ENCODE measurements at places on chromosomes 4 and X.

DNA sequence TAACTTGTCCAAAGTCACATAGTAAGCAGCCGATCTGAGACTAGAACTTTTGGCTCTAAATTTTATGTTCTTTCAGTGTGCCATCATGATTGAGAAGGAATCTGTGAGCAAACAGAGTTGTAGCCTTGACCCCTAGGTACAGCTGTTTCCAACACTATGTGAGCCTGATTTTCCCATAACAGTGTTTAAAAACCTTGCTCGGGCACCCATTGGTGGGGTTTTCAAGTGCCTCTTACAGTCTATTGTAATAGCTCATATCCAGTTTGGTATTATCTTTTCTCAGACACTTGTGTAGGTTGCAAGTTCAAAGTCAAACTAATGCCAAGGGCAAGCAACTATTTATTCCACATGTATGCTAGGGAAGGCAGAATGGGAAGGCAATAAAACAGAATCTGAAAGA is 467.9 kb downstream of the INPP4B start:
- DNase-seq: no peak

GRCh38 chr4:189036906-189037305 is 897.7 kb downstream of the TRIML1 start:
- no peak for DNase-seq

GRCh38 chr4:158053086-158053485 is 119.7 kb downstream of the GASK1B start:
- no peak for DNase-seq

DNA sequence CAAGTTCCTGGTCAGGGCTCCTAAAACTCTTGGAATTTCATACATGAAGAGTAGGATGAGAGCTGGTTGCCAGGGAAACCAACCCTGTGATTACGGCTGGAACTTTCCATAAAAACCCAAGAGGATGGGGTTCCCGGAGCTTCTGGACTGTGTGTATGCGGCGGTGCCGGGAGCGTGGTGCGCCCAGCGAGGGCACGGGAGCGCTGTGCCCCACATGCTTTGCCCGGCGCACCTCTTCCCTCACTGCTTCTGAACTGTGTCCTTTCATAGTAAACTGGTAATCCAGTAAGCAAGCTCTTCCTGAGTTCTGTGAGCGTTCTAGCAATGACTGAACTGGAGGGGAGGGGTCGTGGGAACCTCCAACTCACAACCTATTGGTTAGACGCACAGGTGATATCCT is 152.6 kb downstream of the AFAP1 start:
- no peak for DNase-seq
